ENCODE measurements at places on chromosomes 5 and 9. TPM values are rescaled to one million over a fixed set of nuclear protein-coding genes. Genes with fewer than 3 reads are reported as not detected.
A peak's percentile ranks its signal among the peaks of the same experiment; 100 is the strongest.

DNA sequence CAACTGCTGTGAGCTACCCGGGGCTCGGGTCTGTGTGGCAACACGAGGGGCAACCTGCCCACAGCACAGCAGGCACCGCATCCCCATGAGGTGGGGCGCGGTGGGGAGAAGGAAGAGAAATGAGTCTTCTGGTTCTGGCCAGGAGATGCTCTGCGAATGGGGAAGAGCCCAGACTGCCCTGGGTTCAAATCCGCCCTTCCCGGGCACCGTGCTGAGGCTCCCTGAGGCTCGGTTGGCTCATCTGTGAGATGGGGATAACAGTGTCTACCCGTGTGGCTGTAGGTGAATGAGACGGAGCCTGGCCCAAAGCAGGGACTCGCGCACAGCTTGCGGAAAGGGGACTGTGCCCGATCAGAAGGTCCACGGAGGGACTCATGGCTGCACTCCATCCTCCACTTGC, 123.9 kb downstream of the VAV2 start:
- no peak for DNase-seq

- peak; percentile 88 for DNase-seq
Measured at GRCh38 chr9:34227445-34227844, 48.6 kb downstream of the UBAP1 start.

GRCh38 chr9:15306068-15306756, 804 bp downstream of the TTC39B start:
- peak; percentile 78 for DNase-seq

DDX4 gene
- polyA plus RNA-seq: not detected

FST gene
- polyA plus RNA-seq: 85.0 TPM

PTPRD gene
- 0.05 TPM for polyA plus RNA-seq

DNA sequence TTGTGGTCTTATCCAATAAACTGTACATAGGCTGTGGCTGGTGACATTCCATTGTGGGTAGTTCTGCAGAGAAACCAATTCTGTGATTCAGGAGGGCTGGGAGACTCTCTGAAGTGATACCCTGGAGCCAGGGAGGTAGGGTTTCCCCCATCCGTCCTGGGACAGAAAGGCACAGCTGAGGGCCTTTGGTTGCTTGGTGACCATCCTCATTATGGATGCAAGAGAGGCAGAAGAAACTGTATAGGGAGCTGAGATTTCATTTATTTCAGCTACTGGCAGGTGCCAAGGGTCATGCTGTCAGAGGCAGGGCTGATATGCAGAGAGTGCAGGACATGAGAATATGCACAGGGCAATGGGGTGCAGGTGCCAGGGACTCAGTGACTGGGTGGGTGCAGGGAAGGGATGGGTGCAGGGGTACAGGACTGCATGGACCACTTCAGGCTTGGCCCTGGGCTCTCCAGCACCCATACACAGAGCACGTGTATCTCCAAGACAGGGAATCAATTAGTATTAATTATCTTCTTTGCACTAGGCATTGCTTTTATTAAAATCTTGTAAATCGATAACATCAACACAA, 236.5 kb downstream of the ICE1 start:
- no peak for DNase-seq

OBP2B gene
- not detected for polyA plus RNA-seq

- no peak for DNase-seq
Measured at GRCh38 chr9:120974921-120975320, 48.3 kb upstream of the TRAF1 start.

ISL1 gene
- not detected for polyA plus RNA-seq

GRCh38 chr5:149002053-149002452, 60.8 kb downstream of the SH3TC2 start:
- DNase-seq: peak; percentile 97

DNA sequence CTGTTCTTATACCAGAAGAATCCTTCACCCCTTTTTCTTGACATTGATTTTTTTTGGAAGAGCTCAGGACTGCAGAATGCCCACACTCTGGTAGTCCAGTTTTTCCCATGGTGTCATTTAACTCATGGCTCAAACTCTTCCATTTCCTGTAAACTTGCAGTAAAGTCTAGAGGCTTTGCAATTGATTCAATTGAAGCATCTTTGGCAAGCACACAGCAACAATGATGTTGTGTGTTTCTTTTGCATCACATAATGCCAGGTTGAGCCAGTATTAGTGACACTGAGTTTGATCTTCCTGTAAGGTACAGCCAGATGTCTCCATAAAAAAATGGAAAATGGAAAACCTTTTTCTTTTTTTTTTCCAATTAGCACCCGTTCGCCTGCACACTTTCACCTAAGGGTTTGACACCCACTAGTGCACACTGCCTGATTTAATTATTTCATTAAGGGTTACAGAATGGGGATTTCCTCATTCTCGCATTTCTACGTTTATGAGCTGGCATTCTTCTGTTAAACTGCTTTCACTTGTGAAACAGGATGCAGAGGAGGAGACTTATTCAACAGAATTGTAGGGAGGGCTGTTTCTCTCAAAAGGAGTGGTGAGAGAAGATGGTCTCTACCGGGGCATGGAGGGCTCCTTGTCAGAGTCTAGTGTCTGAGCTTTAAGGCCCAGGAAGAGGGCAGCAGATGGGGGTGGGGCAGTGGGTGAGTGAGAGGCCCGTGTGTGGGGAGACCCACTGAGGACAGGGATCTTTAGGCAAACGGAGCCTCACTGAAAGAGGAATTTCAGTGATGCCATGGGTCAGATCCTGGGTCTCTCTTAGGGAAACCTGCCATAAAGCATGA, 2.2 kb upstream of the S1PR3 start:
- DNase-seq: peak; percentile 79

- peak; percentile 69 for DNase-seq
Measured at GRCh38 chr9:110977259-110977709, 61.0 kb downstream of the LPAR1 start.

- DNase-seq: peak; percentile 47
Measured at GRCh38 chr9:36136894-36137391, 410 bp downstream of the GLIPR2 start.

- DNase-seq: peak; percentile 65
Measured at GRCh38 chr5:21919414-21920022, 933.6 kb downstream of the CDH12 start.

DNA sequence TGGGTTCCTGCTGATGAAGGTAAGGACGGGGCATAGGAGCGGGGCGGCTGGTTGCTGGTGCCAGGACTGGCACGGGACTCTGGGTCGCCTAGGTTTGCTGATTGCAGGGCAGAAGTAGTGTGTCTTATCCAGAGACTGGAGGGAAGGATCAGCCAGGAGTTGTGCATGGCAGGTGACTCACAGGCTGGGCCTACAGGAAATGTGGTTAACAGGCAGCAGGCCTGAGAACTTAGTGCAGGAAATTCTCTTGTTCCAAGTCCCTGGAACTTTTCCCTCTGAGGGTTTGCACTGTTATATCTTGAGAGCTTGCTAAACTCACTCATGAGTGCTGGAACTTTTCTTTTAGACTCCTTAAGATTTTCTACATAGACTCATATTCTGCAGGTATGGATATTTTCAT, 95.1 kb downstream of the ANXA2R start:
- DNase-seq: peak; percentile 96

GRCh38 chr9:133307301-133307700, 28.7 kb downstream of the SURF6 start:
- DNase-seq: no peak

DNA sequence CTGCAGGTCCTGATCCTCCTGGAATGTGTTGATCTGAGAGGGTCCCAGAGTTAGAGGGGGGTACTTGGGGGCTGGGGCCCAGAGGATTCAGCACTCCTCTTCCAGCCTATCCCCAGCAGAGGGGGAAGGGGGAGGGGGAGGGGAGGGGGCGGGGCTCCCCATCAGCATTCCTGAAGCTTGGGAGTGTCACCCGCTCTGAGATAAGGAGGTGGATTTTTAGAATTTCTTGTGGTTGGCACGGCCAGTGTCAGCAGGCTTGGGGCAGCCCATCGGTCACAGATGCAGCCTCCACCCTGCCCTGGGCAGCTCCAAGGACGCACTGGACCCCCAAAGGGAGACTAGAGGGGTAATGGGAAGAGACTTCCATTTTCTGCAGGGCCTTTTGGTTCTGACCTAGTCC, 5.3 kb downstream of the FGF18 start:
- no peak for DNase-seq

IFNA2 gene
- polyA plus RNA-seq: not detected

EPB41L4B gene
- 0.33 TPM for polyA plus RNA-seq

GRCh38 chr5:174204535-174205313, 159.2 kb downstream of the NSG2 start:
- no peak for DNase-seq

COL27A1 gene
- 1.6 TPM for polyA plus RNA-seq

GRCh38 chr5:179858241-179858585, 404 bp downstream of the MRNIP start:
- DNase-seq: peak; percentile 68

- no peak for DNase-seq
Measured at GRCh38 chr5:58462154-58462553, 2.3 kb upstream of the PLK2 start.

DNA sequence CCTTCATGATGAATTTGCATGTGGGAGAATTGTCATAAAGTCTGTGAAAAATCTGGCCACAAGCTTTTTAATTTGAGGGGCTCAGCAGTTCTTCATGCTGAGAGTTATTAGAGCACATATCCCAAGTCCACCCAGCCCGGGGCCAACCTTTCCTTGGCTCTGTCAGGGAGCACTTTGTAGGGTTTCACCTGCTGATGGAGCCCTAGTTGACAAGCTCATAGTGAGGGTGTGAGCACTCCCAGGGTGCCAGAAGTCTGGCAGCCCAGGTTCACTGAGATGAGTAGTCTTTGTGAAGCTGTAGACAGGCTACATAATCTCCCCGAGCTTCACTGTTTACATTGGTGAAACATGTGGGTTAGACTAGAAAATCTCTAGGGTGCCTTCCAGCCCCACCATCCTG, 97.2 kb upstream of the NREP start:
- no peak for DNase-seq

- no peak for DNase-seq
Measured at GRCh38 chr9:128393970-128394369, 22.8 kb downstream of the URM1 start.

DNA sequence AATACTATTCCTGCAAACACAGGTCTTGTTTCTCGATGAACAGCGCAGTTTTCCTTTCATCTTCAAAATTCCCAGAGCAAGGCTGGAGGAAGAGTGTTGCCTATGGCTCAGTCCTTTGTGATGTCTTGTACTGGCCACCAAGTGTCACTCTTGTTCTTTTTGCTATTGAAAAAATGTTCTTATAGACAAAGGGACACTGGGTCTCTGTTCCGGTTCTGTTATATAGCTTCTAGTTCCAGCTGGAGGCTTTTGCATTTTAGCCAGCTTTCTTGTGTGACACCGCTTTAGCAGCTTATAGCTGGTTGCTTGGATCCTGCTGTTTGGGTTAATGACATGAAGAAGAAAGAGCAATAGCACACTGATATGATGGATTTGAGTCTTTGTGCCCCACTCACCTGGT, 343.7 kb upstream of the KCNN2 start:
- no peak for DNase-seq

NR4A3 gene
- 1.0 TPM for polyA plus RNA-seq

GRCh38 chr5:10376544-10376943, 23.0 kb downstream of the MARCHF6 start:
- no peak for DNase-seq

DNA sequence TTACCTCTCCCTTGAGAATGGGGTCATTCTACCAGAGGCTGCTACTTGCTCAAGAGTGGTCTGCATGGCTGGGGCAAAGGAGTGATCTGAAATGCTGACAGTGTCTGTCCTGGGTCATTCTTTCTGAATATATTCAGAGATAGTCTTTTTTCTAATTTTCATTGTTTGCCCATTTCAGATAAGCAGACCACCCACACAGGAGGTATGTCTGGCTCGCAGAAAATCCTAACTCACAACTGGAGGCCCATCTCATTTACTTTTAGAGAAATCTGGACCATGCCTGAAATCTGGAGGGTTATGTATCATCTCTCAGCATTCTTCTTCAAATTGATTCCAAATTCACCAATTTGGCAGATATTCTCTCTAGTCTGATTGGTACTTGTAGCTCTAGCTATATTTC, 227.6 kb downstream of the SEC61B start:
- DNase-seq: no peak

DNA sequence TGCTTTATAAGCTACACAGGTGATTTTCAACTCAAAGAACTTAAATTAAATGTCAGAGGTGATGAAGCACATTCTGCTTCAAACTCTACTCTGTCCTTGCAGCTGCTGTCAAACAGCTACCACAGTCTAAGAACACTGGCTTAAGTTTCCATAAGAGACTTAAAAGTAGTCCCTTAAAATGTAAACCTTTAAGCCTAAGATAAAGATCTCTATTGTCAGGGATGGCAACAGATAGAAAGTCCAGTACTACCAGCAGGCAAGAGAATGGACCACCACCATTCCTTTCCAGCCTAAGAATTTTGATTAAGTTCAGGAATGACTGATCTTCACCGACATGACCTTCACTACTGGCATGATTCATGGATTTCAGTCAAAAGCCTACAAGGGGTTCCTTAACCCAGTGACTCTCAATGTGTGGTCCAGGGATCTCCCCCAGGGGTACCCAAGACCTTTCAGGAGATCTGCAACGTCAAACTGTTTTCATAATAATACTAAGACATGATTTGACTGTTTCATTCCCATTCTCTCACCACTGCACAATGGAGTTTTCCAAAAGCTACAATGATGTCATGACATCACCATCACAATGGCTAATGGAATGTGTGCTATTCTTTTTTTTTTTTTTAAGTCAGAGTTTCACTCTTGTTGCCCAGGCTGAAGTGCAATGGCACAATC, 41.1 kb upstream of the PLPP6 start:
- peak; percentile 66 for DNase-seq

SHLD3 gene
- polyA plus RNA-seq: 2.3 TPM

GRCh38 chr5:173333925-173334661, 5.9 kb upstream of the STC2 start:
- peak; percentile 72 for DNase-seq

Data from GM23248 (cell line).